Fibroblast of upper back skin (primary cell): ENCODE measurements at places on chromosomes 5 and 9.

DNA sequence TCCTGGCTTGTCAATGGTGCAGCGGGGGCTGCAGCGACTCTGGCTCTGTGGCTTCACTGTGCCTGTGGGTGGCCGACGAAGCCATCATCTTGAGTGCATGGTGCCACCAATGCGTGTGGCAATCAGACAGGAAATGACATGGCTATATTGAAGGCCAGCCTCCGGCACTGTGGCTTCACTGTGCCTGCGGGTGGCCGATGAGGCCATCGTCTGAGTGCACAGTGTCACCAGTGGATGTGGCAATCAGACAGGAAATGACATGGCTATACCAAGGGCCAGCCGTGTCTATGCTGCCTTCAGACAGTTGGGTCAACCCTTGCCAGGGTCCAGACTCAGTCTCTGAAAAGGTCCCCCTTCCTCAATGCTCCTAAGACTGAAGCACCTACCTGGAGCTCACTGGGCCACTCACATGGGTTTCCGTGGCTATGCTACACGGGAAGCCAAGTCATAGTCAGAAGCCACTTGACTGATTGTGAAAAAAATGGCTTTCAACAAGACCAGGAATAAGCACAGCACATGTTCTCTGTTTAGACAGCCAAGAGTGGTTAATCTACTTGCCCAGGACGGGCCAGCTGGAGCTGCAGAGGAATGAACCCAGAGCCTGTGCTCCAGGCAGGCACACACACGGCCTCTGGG, 67.5 kb upstream of the S1PR3 start:
- DNase-seq, result no peak

GRCh38 chr9:85940275-85940831, 593 bp upstream of the NAA35 start:
- DNase-seq, result no peak

GRCh38 chr5:1039210-1039548, 30.6 kb downstream of the NKD2 start:
- DNase-seq, result no peak

DNA sequence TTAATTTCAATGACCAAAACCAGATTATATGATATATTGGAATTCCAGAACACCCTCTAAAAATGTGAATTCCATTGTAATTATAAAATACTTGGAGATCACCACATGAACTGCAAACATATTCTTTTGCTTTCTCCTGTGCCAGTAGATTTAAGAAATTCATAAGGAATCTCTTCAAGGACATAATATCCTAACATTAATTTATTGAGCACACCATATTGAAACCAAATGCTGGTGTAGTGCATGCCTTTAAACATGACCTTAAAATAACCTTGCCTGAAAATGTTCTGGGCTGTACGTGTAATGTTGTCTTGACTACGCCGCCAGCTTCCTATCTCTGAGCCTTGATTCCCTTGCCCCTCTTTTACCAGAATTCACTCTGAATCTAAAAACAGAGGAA, 205.0 kb upstream of the ACTBL2 start:
- DNase-seq, result peak; percentile 76

DNA sequence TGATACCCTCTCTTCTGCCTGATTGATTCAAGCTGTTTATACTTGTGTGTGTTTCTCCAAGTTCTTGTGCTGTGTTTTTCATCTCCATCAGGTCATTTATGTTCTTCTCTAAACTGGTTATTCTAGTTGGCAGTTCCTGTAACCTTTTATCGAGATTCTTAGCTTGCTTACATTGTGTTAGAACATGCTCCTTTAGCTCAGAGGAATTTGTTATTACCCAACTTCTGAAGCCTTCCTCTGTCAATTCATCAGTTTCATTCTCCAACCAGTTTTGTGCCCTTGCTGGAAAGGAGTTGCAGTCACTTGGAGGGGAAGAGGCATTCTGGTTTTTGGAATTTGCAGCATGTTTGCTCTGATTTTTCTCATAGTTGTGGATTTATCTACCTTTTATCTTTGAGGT, 126.2 kb upstream of the FTMT start:
- DNase-seq, result no peak

DNA sequence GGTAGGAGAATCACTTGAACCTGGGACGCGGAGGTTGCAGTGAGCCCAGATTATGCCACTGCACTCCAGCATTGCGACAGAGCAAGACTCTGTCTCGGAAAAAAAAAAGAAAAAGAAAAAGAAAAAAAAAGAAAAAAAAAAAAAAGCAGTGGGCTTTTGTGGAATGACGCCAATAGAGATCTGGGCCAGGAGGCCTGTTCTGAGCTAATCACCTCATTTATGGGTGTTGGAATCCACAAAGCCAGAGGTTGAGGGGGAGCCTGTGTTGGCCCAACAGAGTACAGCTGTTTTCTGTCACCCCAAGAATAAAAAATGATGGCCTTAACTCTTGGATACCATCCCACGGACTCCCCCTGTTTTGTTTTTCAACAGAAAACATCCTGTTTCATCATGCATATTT, 18.5 kb downstream of the OSTF1 start:
- DNase-seq, result no peak

GRCh38 chr5:160390787-160391696, 8.8 kb downstream of the FAM200C start:
- DNase-seq, result peak; percentile 41

- no peak for DNase-seq
Observed at GRCh38 chr9:128485414-128485855, 19.1 kb upstream of the GLE1 start.

GRCh38 chr9:33472171-33472880, 1.4 kb downstream of the NOL6 start:
- DNase-seq, result no peak

DNA sequence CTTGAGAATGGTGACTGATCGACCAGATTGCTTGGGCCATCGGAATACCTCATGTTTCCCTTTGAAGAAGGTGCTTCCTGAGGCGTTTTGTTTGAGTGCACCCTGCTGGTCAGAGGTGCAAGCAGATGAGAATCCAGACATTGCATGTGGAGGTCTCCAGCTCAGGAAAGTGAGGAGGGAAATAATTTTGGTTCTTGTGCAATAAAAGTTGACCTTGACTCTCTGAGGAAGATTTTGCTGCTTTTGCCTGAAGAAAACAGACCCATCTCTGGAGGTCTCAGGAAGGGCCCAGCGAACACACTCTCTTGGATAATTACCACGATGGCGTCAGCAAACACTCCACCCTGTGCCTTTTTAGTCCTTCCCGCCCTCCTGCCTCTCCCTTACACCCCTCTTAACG, 69.7 kb downstream of the GRAMD2B start:
- peak; percentile 44 for DNase-seq

- DNase-seq, result no peak
Observed at GRCh38 chr9:101342595-101342994, 42.2 kb downstream of the BAAT start.

- DNase-seq, result peak; percentile 65
Observed at GRCh38 chr5:54159893-54160195, 150.5 kb downstream of the ARL15 start.

- DNase-seq, result no peak
Observed at GRCh38 chr5:111077678-111078077, 6.2 kb downstream of the TSLP start.

- peak; percentile 78 for DNase-seq
Observed at GRCh38 chr5:88729084-88729828, 153.7 kb downstream of the MEF2C start.

GRCh38 chr9:84697509-84698114, 28.1 kb downstream of the NTRK2 start:
- peak; percentile 89 for DNase-seq

DNA sequence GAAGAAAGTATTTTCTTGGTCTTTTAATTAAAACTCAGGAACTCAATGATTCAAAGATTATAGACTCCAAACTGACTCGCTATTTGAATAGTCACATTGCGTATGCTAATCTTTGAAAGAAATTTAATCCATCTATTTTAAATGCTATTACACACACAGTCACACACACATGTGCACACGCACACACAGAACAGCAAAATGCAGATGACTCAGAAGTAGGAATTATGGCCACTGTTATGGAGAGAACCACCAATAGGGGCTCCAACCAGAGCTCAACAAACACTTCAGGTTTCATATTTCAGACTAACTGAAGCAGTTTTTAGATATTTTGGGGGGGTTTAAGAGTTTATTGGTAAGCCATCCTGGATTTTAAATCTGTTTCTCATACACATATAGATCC, 1917.9 kb downstream of the EFNA5 start:
- peak; percentile 59 for DNase-seq

GRCh38 chr9:4538107-4538506, 47.8 kb downstream of the SLC1A1 start:
- no peak for DNase-seq

- no peak for DNase-seq
Observed at GRCh38 chr9:137201205-137201868, 796 bp upstream of the TPRN start.

GRCh38 chr9:26131886-26132285, 453.6 kb upstream of the TUSC1 start:
- peak; percentile 37 for DNase-seq

DNA sequence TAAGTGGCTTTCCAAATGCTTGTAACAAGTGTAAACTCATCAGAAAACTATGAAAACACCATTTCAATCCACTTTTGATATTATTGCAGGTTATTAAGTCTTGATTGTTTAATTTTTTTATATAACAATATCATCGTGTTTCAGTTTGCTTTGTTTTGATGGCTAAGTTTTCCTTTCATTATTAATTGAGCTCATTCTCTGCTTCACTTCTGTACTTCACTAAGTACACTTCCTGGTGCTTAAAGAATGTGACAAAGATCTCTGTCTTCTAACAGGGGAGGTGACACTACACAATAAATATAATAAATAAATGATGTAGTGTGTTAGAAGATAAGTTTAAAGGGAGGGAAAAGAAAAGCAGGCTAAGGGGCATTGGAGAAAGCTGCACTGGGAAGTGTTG, 13.0 kb upstream of the RAD23B start:
- DNase-seq, result no peak

- DNase-seq, result no peak
Observed at GRCh38 chr9:1890201-1890600, 124.9 kb upstream of the SMARCA2 start.

DNA sequence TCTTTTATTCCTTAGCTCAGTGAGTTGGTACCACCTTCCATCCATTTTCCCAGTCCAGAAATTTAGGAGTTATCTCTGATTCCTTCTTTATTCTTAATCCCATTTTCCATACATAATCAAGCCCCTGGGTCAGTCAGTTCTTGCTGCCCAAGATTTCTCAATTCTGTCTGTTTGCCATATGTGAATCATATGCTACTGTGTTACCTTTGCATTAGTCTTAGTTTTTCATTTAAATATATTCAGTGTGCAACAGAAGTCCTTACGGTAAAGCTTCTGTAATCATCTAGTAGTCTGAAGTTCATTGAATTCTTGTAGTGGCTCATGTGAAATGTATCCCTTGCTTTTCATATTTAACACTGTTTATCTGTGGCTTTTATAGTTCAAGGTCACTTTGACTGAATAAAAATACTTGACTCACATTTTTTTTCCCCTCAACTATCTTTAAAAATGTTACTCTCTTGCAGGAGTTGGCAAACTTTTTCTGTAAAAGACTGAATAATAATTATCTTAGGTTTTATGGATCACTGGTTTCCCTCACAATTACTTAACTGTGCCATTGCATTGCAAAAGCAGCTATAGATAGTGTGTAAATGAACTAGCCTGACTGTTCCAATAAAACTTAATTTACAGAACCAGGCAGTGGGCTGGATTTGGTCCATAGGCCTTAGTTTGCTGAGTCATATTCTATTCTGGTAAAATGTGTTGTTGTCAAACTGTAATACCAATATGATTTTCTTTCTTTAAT, 6.9 kb downstream of the KIAA1958 start:
- DNase-seq, result no peak

GRCh38 chr9:91817106-91817492, 132.9 kb downstream of the ROR2 start:
- DNase-seq, result no peak

DNA sequence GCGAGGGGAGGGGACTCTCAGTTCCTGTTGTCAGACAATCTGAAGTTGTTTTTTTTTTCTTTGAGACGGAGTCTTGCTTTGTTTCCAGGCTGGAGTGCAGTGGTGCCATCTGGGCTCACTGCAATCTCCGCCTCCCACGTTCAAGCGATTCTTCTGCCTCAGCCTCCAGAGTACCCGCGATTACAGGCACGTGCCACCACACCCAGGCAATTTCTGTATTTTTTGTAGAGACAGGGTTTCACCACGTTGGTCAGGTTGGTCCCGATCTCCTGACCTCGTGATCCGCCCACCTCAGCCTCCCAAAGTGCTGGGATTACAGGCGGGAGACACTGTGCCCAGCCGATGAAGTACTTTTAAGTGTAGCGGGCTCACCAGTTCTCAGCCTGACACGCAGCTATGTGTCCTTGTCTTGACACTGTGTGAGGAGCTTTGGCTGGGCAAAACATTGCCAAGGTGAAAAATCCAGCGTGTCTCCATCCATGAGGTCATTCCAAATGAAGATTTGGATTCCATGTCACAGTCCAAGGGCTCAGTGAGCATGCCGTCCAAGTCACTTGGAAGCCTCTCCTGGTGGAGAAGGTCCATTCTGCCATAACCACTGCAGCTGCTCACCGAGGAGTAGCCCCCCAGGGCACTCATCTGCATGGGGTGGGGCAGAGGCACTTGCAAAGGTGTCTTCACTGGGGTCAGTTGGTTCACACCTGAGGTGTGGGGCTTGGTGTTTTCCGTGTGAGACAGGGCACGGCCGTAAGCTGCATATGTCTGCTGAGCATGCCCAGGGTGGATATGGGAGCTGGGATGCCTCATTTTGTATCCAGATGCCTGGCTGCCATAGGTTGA, 32.0 kb downstream of the OR2V1 start:
- DNase-seq, result no peak

- peak; percentile 69 for DNase-seq
Observed at GRCh38 chr9:34675048-34675714, 12.7 kb upstream of the CCL27 start.

DNA sequence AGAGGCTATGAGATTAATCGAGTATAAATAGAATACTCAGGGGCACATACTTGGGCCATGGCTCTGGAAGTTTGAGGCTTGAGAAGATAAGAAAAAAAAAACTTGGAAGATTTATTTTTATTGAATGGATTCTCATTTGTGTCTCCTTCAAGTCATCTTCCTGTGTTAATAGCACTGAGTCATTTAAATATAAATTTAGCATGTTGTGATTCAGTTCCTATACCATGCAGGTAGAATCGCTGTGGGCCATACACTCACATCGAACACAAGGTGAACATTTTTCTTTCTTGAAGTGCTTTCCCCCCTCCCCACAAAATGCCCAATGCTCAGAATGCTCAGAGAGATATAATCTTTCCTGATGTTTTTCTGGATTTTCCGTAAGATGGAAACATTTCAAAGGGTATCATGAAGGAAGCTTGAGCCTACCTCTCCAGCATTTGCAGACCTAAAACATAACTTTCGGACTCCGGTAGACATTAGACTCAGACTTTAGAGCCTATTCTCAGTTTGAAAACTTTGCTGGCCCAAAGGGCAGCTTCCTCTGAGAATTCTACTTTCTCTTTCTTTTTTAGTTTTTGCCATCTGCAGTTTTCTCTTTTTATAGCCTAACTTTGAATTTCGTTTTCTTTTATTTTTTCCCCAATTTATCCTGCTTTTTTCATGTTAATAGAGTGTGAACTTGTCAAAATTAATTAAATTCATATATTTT, 737.6 kb upstream of the NUDT12 start:
- no peak for DNase-seq
